Smooth muscle cell of the pulmonary artery (primary cell): ENCODE measurements at places on chromosomes 3 and 15. TPM values are rescaled to one million over a fixed set of nuclear protein-coding genes. Genes with fewer than 3 reads are reported as not detected.

The EIF3J gene
- total RNA-seq: 34.7 and 46.9 TPM in 2 replicates

The FEZF2 gene
- total RNA-seq: not detected in 2 replicates

The APBA2 gene
- total RNA-seq: 15.6 and 23.3 TPM in 2 replicates

The THSD4 gene
- 56.2 and 120 TPM in 2 replicates for total RNA-seq

The HRH1 gene
- total RNA-seq: 21.6 and 44.0 TPM in 2 replicates

The ETFA gene
- 98.3 and 109 TPM in 2 replicates for total RNA-seq

The AADAC gene
- 1.9 and 17.6 TPM in 2 replicates for total RNA-seq

The MINDY2 gene
- total RNA-seq: 25.4 and 25.9 TPM in 2 replicates

The SAMMSON gene
- total RNA-seq: not detected in 2 replicates

The ZNF662 gene
- total RNA-seq: 0.59 and 2.3 TPM in 2 replicates

The KLHL40 gene
- not detected in 2 replicates for total RNA-seq

The PP2D1 gene
- not detected in 2 replicates for total RNA-seq

The OSTN gene
- 4.5 and 11.1 TPM in 2 replicates for total RNA-seq

The SLC38A3 gene
- total RNA-seq: not detected in 2 replicates

The ASB7 gene
- total RNA-seq: 16.1 and 17.1 TPM in 2 replicates

The MRPL3 gene
- 79.6 and 86.4 TPM in 2 replicates for total RNA-seq

The MESD gene
- 19.4 and 23.5 TPM in 2 replicates for total RNA-seq

The PLCL2 gene
- 5.7 and 8.5 TPM in 2 replicates for total RNA-seq

The NR2E3 gene
- 0.13 and 0.20 TPM in 2 replicates for total RNA-seq
